ENCODE measurements at places on chromosomes 1 and 21.
A peak's percentile ranks its signal among the peaks of the same experiment; 100 is the strongest.

GRCh38 chr1:8962812-8963530 is 17.3 kb downstream of the CA6 start:
- DNase-seq: no peak

- DNase-seq: no peak
Observed at GRCh38 chr1:155912056-155912536, 947 bp upstream of the RIT1 start.

- DNase-seq: no peak
Observed at GRCh38 chr1:117572546-117572945, 33.3 kb upstream of the TENT5C start.

- no peak for DNase-seq
Observed at GRCh38 chr1:92081031-92081430, 886 bp downstream of the BTBD8 start.

GRCh38 chr21:43921979-43922945 is 57.2 kb downstream of the AGPAT3 start:
- DNase-seq: no peak

GRCh38 chr21:45308194-45309068 is 20.7 kb upstream of the POFUT2 start:
- DNase-seq: no peak

DNA sequence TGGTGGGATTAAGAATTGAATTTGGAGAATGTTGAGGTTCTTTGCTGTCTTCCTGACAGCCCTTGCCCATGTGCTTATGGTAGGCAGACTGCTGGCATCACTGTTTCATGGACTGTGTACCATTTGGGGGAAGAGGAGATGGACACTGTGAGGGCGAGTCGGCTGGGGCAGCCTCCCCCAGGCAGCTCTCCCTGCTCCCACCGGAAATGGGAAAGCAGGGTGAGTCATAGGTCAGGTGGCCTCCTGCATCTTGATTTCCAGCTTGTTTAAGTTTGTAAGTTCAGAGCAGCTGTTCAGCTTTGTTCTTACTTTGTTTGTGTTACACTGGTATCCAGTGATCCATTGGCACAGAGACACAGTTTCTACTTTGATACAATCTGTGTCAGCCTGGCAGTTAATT is 87.2 kb upstream of the CNIH3 start:
- no peak for DNase-seq

DNA sequence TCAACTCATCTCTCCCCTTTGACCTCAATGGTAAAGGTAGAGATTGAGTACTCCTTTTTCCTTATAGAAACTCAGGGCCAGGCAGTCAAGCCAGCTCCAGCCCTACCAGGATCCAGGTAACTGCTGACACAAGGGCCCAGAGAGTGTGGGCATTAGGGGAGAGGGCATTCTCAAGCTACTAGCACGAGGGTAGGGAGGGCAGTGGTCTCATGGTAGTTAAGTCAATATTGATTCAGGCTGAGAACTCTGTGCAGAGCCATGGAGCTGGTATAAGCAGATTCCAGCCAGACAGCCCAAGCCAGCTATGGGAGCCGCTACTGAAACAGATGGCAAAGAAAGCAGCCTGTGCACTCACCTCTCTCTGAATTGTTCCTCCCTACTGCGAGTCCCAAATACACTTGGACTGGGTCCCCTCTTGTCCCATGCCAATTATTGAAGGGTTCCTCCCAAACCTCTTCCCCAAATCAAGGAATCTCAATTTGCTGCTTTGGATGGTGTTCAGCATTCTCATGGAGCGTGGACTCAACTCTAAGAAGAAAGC is 2.8 kb downstream of the PI4KB start:
- DNase-seq: no peak

GRCh38 chr1:40818264-40818961 is 34.8 kb downstream of the KCNQ4 start:
- DNase-seq: no peak

DNA sequence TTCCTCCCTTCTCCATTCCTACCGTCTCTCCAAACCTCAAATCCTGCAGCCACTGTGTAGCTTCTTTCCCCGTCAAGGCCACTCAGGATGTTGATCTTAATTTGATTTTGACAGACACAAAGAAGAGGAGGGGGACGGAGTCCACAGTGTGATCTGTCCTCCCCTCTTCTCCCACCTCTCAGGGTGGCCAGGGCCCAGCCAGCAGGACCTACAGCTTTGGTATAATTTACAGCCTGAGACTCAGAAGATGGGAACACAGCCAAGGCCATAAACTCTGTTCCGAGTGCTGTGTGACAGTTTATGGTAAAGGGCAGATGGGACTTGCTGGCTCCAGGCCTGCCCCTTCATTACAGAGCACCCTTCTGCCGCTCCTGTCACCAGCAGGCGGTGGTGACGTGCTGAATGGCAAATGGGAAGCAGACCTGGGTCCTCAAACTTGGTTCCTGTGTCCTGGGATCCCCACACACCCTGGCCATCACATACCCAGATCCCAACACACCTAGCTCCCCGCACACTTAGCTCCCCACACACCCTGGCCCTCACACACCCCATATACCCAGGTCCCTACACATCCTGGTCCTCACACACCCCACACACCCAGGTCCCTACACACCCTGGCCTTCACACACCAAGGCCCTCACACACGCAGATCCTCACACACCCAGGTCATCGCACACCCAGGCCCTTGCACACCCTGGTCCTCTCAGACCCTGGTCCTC is 71.6 kb downstream of the CD2 start:
- DNase-seq: no peak

DNA sequence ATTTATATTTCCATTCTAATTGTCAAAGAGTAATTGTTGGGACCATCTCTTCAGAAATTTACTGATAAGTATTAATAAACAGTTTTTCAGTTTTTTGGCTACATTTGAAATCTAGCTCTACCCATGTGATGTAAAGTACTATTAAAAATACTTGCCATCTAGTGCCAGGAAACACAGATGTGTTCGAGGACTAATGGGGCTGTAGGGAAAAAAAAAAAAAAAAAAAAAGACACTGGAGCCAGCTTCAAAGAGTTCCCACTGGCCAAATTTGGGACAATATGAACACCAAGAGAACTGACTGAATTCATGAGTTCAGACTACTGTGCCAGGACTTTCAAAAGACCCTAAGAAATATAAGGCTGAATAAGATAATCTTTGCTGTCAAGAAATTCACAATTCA is 65.2 kb upstream of the GFI1 start:
- DNase-seq: no peak

- no peak for DNase-seq
Observed at GRCh38 chr1:153245466-153245865, 14.0 kb upstream of the LORICRIN start.

- no peak for DNase-seq
Observed at GRCh38 chr1:84598418-84598817, 24.2 kb upstream of the CTBS start.

DNA sequence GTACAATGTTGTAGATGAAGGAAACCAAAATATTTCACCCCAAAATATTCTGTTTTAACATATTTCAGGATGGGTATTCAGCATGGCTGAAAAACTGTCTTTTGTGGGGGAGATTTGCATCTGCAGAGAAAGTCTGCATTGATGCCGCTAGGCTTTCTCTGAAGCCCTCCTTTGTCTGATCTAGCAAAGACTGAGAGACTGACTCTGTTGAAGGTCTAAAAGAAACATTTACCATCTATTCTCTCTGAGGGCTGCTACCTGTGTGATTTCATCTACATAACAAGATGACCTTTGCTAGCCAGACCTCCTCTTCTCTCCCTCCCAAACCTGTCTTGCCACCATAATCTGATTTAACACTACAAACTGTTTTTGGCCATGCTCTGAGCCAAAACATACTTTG is 12.4 kb upstream of the MT1HL1 start:
- no peak for DNase-seq

DNA sequence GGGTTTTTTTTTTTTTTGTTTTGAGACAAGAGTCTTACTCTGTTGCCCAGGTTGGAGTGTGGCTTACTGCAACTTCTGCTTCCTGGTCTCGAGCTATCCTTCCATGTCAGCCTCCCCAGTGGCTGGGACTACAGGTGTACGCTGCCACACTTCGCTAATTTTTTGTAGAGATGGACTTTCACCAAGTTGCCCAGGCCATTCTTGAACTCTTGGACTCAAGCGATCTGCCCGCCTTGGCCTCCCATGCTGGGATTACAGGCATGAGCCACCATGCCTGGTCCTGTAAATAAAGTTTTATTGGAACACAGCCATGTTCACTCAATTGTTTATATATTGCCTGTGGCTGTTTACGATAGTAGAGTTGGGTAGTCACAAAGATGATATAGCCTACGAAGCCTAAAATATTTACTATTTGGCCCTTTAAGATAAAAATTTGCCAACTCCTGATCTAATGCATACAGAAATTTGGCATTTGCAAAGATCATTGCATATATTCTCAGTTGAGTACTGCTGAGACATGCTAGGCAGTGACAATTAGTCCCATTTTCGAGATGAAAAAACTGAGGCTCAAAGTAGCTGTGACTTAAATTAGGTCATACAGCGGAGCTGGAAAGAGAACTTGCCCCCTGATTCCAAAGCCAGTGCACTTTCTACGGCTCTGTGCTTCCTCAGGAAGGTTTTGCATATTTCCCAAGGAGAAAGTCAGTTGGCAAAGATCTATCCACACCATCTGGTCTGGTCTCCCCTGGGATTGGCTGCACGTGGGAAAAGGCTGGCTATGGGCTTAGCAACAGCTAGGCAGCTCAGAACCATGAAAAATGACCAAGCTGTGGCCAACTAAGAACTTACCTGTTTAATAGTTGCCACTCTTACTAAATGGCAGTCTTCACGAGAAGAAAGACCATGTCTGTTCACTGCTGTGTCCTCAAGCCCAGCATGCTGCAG is 19.4 kb downstream of the MECR start:
- DNase-seq: no peak

GRCh38 chr1:90273241-90273774 is 278.4 kb downstream of the ZNF326 start:
- DNase-seq: no peak

DNA sequence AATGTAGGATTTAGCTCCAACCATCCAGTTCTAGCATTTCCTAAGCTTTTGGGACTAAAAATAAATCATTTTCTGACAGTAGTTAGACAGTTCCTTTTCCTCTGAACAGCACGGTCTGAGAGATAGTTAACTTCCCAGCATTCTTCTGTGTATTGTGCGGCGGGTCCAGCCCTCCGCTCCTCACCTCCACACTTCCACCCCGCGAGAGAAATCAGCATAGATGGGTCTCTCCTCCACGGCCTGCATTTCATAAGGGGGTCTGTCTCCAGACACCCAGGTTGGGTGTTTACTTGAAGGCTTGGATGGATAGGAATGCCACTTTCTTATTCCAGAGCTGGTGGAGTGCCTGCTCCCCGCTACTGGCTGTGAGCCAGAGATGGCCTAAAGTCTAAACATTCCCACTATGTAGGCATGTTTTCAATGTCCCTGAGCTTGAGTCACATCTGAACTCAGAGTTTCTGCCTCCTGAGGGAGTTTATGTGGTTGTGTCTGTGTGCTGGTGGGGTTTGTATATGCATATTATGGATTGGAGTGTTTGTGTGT is 38.0 kb upstream of the PPP2R5A start:
- no peak for DNase-seq

- peak; percentile 70 for DNase-seq
Observed at GRCh38 chr1:150012611-150013010, 2.1 kb upstream of the OTUD7B start.

- DNase-seq: no peak
Observed at GRCh38 chr1:170262276-170262939, 116.6 kb downstream of the NTMT2 start.

DNA sequence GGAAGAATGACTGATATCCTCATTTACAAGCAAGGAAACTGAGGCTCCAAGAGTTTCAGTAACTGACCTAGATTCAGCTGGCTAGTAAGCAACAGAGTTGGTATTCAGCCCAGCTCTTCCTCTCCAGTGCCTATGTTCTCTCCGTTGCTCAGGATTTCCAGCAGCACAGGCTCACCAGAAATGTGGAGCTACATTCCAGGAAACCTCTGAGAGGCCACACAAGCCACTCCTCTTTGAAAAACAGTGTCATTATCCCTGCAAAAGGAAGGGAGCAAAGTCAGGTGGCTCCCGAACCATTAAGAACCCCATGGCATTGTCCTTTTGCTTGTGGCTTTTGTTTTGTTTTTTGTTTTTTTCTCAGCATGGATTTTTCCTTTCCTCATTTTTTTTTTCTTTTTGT is 40.6 kb upstream of the DUSP10 start:
- no peak for DNase-seq

DNA sequence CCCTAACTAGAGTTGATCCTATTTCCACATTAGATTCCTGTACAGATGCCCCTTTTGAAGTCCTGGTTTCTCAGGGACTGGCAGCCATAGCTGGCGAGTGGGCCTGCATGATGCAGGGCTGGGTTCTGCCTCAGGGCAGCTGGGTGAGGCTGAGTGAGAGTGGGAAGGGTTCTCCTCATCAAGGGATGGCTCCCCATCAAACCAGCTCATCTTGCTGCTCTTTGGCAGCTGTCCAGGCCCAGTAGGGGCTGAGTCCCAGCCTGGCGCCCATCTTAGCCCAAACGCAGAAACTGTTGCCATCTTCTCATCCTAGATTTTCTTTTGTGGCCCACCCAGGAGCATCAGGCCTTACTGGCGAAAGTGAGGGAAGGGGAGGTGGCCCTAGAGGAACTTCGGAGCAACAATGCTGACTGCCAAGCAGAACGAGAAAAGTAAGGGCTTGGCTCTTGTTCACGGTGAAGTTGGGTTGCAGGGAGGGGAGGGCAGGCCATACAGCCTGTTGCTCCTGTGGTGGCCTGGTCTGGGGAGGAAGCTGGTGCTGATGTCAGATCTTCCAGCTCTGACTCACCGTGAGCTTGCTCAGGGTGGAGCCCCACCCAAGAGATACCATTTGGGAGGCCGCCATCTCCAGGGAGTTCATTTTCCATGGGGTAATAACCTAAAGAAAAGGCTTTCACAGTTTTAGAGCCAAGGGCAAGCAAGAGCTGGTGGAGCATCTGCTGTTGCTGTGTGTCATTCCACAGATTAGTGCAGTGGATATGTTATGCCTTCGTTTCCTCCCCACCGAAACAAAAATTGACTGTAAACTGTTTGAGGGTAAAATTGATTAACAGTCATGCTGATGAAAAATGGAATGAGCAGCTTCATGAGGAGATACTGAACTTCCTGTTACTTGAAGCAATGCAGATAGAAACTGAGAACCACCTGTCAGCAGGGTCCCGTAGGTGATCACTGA is 34.7 kb downstream of the TUFT1 start:
- DNase-seq: no peak

DNA sequence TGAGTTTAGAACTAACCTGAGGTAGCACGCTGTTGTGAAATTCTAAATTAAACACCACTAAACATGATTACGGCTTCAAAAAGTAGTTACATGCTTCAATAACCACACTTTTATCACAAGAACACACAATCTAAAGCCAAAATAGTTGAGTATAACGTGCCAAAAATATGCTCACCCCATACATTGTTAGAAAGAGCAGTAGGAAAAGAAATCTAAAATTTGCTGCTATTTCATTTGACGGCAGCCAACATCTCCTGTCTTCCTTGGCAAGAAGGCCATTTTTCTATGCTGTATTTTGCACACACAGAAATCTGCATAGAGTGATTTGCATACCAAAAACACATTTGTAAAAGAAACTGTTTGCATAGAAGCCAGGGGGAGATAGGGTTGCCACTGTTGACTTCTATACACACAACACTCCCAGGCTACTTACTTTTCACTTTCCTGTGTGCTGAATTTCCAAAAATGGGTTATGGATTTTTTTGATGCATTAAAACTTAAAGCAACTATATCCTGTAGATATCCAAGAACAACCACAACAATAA is 42.9 kb upstream of the DMRTB1 start:
- DNase-seq: no peak
